Tongue (tissue), 3 donors: ENCODE measurements at places on chromosomes 12 and 14.
A peak's percentile ranks its signal among the peaks of the same experiment; 100 is the strongest.

DNA sequence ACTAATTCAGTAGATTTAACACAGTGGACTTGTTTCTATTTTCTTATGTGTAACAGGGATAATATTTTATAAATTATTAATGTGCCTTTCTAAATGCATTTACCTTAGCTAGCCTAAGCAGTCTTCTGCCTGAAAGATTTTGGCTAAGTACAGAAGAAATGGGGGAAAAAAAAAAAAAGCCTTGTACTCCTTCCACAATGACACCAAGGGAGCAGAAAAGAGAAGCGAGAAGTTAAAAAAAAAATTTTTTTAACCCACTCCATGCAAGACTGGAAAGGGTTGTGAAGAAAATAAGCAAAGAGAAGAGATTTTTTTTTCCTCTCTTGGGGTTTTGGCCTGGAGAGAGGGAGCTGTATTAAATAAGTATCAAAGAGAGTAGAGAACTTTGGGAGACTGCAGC, 28.7 kb downstream of the NELL2 start:
- no peak for DNase-seq

GRCh38 chr14:49641697-49642129, 6.7 kb upstream of the DNAAF2 start:
- no peak for DNase-seq

DNA sequence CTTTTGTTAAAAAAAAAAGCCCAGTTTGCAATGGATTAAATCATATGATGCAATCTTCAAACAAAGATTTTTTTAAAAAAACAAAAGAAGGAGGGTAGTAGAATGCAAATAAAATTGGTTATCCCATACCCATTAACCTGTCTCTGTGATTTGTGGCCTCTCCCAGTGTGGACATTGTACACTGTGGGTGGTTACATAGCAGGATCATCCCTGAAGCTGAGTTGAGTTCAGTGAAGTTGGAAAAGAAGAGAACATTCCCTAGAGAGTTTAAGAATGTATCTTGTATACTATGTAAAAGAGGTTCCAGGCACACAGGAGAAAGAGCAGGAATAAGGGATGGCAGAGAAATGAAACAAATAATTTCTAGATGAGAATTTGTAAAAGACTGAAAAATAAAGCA, 142.4 kb upstream of the SLC16A7 start:
- DNase-seq, result no peak

GRCh38 chr12:85468356-85469157, 188.5 kb downstream of the ALX1 start:
- DNase-seq, result peak; percentile 79

GRCh38 chr14:100074431-100075100, 9.3 kb downstream of the EVL start:
- no peak for DNase-seq

DNA sequence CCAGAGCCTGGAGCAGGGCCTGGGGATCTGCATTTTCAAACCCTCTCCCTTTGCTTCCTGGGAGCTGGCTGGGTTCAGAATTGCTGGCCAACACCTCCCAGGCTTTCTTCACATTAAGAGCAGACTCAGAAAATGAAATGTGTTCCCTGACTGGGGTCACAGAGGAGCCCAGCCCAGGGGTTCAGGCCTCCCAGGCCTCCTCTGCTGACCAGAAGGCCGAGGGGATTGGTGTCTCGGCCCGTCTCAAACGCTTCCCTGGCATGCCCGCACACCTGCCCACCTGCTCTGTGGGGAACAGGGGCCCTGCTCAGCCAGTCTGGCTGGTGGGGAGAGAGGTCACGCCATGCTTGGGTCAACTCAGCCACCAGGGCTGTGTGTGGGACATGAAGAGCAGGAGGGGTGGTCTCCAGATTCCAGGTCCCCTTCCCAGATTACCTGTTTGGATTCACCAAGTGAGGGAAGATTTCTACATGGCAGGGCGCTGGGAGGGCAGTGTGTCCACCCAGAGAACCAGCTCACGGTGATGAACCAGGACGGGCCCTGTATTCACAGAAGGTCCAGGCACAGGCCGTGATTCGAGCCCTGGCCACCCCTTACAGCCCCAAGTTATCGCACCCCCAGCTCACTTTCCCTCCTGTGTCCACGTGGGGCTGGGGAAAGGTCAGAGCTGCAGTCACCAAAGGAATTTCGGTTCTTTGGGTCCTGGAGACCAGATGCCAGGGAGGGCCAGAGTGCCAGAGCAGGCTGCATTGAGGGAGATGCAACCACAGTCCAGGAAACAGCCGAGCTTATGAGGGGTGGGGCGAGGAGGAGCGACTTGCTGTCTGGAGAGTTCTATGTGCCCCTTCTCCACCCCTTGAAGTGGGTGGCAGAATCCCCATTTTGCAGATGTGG, 55.2 kb upstream of the RIN3 start:
- no peak for DNase-seq

DNA sequence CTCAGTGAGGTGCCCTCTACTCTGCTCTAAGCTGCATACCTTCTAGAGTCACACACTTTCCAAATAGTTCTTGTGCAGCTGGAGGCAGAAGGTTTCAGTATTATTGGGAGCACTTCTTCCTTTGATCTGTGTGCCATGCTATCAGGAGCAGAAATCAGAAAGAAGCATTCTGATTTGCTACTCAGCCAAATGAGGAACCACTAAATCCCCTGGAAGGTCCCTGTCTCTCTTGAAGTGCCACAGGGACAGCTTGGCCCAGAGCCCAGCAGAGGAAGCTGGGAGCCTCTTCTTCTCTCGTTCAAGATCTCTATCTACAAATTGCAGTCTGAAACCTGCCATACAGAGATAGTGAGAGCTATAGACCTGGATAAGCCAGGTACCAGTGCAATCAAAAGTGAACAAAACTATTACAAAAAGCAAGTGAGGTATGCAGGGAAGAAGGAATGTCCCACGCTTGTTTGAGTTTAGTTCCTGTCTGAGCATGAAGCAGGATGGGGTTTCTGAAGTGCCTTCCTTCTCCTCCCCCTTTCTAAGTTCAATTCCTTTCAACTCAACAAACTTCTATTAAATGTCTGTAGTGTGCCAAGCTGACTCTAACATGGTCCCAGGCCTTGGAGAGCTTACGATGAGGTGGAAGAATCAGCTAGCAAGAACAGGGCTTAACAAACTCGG, 100.9 kb upstream of the PARP11 start:
- DNase-seq, result peak; percentile 35

DNA sequence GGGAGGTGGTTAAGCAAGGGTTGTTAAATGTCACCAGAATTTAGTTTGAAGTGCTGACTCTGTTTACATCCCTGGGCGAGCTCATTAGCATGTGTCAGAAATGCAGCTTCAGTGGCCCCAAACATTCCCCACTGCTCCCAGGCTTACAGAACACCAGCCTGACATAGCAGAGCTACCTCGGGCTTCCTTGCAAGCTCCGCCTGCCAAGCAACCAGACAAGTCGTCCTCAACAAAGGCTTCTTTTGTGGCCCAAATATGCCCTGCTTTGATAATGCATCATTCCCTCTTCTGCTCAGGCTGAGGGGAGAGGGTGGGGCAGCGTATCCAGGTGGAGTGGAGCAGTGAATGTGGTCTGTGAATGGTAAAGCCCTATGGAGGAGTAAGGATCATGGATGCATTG, 28.0 kb downstream of the ERH start:
- DNase-seq, result no peak

DNA sequence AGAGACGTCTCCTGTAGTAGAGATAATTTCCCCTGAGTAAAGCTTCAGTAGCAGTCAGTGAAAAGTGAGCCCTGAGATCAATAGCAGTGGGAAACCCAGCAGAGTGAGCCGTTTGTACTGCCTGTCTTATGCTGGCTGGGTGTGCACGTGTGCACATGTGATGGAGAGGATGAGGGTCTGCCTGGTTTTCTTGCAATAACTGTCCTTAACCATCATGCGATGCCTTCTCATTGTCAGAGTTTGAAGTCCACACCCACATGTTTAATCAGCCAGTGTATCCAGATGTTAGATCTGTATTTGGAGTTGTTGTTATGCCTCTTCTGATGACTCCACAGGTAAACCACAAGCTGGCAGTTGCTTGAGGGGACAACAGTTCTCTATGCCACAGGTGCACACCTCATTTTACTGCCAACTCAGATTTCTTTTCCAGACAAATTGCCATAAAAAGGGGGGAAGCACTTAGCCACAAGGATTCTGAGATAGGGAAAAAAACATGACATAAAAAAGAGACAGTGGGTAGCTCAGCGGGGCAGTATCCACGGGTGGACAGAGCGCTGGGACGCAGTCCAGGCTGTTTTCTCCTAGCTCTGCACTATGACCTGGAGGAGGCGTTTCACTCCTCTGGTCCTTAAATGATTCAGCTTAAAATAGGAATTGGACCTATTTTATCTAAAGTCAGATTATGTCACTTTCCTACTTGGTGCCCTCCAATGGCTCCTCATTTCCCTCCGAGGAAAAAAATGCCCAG, 192.3 kb downstream of the ANO6 start:
- no peak for DNase-seq

GRCh38 chr12:47672068-47672467, 33.8 kb downstream of the RPAP3 start:
- no peak for DNase-seq

DNA sequence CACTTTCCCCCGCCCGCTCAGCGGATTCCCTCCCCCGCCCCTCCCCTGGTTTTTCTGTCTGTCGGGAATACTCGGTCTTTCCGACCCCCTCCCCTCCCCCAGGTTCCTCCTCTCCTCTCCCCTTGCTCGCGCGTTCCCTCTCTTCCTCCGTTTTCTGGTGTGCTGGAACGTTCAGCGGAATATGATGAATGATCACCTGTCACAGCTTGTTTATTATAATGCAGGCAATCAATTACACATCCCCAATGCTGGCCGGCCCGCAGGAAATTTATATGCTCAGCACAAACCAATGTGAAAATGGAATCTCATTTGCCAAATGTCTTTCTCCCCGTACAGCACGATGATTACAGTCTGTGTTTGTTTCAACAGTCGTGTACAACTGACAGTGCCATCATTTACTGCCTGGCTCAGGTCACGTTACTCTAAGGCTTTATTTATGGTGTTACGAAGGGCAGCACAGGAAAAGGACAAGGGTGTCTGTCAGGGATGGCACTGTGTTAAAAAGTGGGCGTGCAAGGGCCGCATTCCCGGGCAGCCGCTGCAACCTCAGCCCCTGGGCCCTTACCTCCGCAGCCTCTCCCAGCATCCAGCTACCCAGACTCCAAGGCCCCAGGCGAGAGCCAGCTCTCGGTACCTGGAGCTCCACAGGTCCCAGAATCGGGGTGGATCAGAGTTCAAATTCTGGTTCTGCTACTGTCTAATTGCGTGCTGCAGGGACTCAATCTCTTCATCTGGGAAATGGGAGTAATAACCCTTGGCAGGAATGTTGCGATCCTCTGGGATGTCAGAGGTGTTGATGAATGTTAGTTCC, 24.7 kb upstream of the MAP1LC3B2 start:
- peak; percentile 86 for DNase-seq

GRCh38 chr14:94979891-94980290, 177.4 kb downstream of the DICER1 start:
- DNase-seq, result peak; percentile 59

- DNase-seq, result peak; percentile 73
These were observed 102.2 kb downstream of the ERC1 start for GRCh38 chr12:1093166-1093751.

GRCh38 chr12:15863372-15863771, 18.8 kb upstream of the STRAP start:
- no peak for DNase-seq

DNA sequence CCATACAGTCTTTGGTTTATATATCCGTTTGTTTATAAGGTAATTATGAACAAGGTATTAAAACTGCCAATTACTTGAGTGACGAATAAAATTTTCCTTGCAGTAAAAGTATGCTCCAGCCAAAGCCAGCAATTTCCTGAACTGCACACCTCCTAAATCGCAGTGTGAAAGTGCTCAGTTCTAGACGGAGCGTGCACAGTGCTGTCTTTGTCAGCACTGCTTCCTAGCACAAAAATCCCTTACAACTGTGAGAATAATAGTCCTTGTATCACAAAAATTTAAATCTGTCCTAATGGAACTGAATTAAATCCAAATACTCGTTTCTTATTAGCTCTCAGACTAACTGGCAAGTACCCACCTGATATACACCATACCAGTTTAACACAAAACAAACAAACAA, 26.3 kb downstream of the LRIG3 start:
- no peak for DNase-seq

- no peak for DNase-seq
These were observed 545.4 kb downstream of the FOXG1 start for GRCh38 chr14:29311983-29312382.

DNA sequence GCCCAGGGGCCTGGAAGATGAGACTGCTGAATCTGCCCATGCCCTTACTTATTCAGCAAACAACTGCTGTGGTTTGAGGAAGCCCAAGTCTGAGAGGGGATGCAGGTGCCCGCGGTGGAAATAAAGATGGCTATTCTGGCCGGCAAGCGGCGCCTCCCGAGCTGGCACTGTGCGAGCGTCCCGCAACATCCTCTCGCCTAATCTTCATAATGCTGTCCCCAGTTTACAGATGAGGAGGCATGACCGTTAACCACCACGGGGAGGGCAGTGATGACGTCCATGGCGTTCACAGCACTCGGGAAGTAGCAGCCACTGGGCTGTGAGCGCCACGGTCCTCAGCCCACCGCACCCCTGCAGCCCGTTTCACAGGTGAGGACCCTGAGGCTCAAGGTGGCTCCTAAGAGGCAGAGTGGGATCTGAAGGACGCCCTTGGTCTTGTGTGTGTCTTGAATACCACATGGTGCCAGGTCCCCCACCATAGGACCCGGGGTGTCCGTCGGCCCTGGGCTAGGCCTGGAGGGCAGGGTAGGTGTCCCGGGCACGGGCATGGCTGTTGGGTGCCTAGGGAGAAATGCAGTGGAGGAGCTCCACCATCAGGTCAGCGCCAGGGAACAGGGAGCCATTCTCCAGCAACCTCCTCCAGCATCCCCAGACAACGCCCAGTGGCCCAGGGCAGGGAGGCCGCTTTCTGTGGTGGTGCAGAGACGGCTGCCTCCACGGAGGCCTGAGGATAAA, 20.2 kb downstream of the CHGA start:
- no peak for DNase-seq

DNA sequence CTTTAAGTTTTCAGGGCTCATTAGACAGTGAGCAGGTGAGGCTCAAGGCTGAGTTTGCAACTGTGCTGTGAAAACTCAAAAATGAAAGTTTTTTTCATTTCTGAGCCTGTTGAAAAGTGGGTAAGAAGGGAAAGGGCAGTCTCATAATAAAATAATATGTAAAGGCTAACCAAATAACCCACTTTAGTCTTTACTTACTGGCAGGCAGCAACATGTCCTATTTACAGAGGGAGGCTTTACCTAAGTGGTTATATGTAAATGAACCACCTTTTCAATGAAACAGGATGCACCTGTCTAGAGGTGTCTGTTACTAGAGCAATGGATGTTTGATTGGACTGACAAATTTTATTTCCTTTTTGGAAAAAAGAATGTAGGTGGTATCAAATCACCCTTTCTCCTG, 158.0 kb downstream of the ETV6 start:
- no peak for DNase-seq
